ENCODE measurements at places on chromosomes 12 and 14.
A peak's percentile ranks its signal among the peaks of the same experiment; 100 is the strongest.

DNA sequence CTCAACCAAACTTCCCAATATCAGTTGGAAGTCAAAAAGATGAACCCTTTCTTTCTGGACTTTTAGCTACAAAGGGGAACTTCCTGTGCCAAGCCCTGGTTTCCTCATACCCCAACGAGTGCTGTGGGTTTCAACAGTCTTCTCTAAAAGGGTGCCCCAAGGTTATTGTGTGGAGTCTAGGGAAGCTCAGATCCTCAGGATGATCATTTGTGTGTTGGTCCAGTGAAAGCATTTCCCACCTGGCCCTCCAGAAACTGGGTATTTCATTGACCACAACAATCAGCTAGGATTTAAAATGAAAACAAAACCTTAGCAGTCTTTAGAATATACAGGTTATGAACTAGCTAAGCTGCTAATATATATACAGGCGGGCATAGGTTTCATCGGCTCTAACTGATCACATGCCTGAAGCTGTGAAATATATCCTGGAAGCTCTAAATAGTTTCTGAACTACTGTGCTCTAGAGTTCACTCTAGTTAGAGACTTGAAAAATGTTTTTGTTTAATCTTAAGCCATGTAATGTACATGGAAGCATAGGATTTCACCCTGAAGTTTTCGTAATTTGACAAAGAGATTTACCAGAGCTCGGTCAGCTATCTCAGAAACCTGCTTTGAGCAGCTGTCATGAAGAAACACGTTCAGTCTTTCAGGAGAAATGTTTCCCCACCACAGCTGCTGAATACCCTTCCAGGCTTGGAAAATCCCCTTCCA lies 29.6 kb downstream of the P2RX4 start:
- no peak for DNase-seq

GRCh38 chr14:36408388-36408787 lies 88.0 kb upstream of the MBIP start:
- no peak for DNase-seq

GRCh38 chr14:42508209-42508946 lies 901.7 kb downstream of the LRFN5 start:
- no peak for DNase-seq

DNA sequence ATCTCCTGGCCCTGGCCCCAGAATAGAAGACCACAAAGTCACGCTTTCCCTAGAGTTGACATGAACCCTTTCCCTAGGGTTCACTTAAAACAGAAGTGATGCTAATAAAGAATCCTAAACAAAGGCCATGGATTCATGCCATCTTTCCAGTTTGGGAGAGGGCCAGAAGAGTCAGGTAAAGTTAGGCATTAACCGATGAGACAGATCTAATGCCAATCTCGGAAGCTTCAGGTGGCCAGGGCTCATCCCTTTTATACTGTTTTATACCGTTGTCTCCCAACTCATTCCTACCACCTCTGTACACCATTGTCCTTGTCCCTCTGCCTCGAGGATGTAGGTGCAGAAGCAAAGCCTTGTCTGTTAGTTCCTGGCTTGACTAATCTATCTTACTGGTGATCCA lies 22.8 kb upstream of the ACTR10 start:
- DNase-seq, result no peak

- DNase-seq, result no peak
Measured at GRCh38 chr12:108193917-108194316, 64.8 kb downstream of the WSCD2 start.

GRCh38 chr12:28268608-28269229 lies 78.5 kb downstream of the CCDC91 start:
- no peak for DNase-seq

- no peak for DNase-seq
Measured at GRCh38 chr12:55008944-55009585, 10.7 kb upstream of the NEUROD4 start.

DNA sequence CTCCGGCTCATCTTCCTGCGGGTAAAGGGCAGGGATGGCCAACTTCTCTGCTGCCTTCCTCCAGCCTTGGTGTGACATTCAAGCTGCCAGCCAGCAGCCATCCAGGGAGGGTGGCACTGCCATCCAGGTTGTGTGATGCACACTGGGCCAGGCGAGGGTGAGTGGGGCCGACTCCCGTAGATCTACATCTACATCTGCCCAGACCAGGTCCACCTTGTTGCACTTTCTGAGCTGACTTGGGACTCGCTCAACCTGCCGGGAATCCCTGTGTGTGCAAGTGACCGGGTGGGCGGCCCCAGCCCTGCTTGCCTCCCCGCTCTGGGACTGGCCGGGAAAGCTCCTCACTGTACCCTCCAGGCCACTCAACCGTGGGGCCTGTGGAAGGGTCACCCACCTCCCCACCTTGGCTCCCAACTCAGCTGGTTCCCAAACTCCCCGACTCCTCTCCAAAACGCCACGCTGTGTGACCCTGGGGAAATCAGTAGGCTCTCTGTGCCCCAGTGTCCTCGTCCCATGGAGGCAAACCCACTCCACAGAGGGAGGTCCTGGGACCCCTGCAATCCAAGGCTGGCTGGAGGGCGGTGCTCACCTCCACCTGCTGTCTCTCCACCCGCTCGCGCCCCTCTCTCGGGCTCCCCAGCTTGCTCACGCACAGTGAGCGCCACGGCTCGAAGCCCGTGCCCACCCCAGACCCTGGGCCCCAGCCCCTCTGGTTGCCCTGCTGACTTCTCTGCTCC lies 14.7 kb downstream of the JAG2 start:
- no peak for DNase-seq

DNA sequence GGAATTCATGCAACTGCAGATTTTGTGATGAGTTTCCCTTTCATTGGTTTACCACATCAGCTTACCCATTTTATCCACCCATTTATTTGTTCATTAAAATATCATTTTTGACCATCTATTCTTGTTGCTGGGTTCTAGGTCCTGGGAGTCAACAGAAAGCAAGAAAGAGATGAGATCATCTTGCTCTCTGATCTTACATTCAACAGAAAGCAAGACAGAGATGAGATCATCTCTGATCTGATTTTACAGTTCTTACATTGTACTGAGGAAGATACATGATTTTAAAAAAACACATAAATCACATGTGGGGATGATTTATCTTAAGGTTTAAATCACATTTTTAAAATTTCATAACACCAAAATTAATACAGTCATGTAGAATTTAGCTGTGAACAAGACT lies 2.3 kb downstream of the TAS2R46 start:
- no peak for DNase-seq

GRCh38 chr12:38823738-38824137 lies 81.7 kb downstream of the CPNE8 start:
- no peak for DNase-seq

- DNase-seq, result no peak
Measured at GRCh38 chr12:128861226-128862016, 8.1 kb downstream of the GLT1D1 start.

DNA sequence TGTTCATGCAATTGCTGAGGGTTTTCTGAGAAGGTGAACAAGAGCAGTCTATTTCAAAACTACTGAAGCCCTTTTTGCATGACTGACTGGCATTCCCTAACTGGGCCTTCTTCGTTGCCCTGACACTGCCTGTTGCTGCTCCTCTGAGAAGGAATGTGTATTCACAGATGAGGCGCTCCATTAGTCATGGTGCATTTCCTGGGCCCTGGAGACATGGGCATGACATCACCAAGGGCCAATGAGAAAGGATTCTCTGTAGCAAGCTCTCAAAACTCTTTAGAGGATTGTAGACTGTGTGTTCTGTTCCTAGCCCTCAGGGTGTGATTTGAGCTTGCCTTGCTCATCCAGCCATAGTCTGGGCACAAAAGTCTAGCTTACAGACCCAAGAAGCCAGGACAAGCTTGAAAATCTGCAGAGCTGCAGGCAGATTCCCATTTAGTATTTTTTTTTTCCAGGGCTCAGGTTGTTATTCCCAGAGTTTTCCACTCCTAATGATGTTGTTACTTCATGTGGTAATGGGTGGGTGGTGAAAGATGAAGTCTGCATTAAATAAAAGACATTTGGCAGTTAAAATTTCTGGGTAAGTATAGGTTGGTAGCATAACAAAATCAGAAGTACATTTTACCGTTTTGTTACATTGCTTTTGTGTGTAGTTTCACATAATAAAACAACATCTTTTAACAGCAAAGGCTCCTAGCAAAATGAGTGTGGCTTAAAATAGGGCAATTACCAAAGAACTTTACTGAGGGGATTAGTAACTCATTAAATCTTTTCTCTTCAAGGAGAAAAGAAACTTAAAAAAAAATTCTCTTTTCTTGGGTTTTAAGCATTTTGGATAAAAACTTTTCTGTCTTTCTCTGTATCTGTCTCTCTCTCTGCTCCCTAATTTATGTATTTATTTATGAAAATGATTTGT lies 318.4 kb downstream of the RAD51B start:
- peak; percentile 33 for DNase-seq

Measured in hippocampal formation (tissue), 2 donors.